BJ (cell line): ENCODE measurements at places on chromosomes 1 and 21. TPM values are rescaled to one million over a fixed set of nuclear protein-coding genes. Genes with fewer than 3 reads are reported as not detected.

DNA sequence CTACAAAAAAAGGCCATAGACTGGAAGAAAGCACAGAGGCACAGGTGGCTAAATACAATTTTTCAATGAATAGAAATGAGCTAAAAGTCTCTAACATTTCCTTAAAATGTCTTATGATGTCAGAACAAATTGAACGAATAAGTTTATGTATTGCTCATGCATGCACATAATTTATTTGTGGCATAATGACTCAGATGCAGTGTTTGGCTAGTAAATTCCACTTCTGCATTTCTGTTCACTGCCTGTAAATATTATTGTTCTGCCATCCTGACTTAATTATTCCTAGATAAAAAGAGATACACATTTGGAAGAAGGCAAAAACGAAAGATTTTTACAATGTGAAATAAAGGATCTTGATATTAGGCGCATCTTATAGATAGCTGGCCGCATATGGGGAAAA lies 26.6 kb upstream of the EXO1 start:
- DNase-seq: peak; percentile 66

GRCh38 chr1:53060579-53060978 lies 1.4 kb upstream of the PODN start:
- DNase-seq: peak; percentile 88

C1orf115 gene
- polyA plus RNA-seq: 3.8 and 3.9 TPM in 2 replicates

DNA sequence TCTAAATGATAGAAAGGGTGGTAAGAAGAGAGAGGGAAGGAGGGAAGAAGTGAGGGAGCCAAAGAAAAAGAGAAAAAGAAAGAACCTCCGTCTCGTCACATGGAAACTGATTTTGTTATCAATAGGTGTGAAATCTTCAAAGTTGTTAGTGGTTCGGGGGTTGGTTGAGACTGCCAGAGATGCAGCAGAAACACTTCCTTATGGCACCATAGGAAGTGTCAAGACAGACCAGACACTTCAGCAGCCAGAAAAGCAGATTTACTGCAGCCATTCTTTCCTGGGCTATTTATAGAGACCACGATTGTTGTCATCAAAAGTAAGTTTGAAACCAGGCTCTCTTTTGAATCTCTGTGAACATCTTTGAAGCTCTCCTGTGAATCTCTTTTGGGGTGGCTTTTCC lies 150.5 kb downstream of the PLPPR5 start:
- no peak for DNase-seq

- DNase-seq: no peak
Observed at GRCh38 chr1:43566382-43567044, 35.8 kb downstream of the PTPRF start.

PDIK1L gene
- 1.4 and 2.9 TPM in 2 replicates for polyA plus RNA-seq

LRRC71 gene
- 0.75 and 1.2 TPM in 2 replicates for polyA plus RNA-seq

PTGFR gene
- 4.1 and 7.8 TPM in 2 replicates for polyA plus RNA-seq

- peak; percentile 79 for DNase-seq
Observed at GRCh38 chr1:228228601-228229074, 20.8 kb downstream of the OBSCN start.

- DNase-seq: peak; percentile 34
Observed at GRCh38 chr1:192639607-192640368, 3.8 kb downstream of the RGS13 start.

DNA sequence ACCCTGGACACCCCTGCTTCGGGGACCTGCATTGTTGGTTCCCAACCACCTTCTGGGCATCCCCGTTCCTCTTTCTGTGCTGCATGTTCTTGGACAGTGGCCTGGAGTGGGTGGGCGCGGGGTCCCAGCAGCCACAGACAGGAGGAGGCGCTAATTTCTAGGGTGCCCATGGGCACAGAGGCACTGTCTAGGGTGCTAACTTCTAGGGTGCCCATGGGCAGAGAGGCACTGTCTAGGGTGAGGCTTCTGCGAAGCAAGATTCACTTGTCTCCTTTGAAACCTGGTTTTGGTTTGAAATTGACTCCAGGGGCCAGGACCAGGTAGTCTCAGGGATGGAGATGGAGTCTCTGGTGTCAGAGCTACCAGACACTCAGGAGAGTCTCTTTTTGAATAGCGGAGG lies 815 bp upstream of the MEGF6 start:
- DNase-seq: no peak

PCAT6 gene
- polyA plus RNA-seq: 3.2 and 3.3 TPM in 2 replicates

DNA sequence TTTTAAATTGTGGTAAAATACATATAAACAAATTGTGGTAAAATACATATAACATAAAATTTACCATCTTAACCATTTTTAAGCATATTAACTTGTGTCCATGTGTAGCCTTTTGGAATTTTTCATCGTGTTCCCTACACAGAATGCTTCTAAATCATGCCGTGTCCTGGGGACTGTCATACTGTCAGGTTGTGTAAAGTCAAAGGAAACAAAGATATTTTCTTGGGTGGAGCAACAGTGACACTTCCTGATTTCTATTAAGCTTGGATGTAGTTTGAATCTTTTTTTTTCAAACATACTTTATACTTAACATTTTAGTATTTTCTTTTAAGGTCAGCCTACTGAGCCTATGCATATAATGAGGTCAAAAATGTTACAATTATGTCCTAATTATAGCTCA lies 32.3 kb downstream of the DOP1B start:
- DNase-seq: no peak

DNA sequence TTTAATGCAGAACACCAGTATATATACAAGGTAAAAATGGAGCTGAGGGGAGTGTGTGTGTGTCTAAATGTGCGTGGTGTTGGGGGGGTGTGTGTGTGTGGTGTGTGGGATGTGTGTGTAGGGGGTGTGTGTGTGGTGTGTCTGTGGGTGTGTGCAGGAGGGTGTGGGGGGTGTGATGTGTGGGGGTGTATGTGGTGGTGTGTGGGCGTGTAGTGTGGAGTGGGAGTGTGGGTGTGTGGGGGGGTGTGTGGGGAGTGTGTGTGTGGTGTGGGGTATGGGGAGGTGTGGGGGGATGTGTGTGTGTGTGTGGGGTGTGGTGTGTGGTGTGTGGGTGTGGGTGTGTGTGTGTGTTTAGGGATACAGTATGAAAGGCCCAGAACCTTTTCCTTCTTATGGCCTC lies 202.3 kb upstream of the CACYBP start:
- no peak for DNase-seq

DNA sequence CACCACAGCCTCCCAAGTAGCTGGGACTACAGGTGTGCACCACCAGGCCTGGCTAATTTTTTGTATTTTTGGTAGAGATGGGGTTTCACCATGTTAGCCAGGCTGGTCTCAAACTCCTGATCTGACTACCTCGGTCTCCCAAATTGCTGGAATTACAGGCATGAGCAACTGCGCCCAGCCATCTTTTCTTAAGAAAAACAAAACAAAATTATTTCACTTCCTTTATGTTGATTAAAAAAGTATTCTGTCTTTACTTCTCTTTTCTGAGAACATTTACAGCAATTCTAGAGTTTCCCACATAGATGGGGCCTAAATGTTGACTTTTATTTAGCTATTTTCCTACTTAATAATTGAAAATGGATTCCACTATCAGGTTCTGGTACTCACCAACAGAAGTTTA lies 17.3 kb upstream of the TMEM183A start:
- DNase-seq: no peak

MCOLN3 gene
- 0.20 and 0.27 TPM in 2 replicates for polyA plus RNA-seq

DNA sequence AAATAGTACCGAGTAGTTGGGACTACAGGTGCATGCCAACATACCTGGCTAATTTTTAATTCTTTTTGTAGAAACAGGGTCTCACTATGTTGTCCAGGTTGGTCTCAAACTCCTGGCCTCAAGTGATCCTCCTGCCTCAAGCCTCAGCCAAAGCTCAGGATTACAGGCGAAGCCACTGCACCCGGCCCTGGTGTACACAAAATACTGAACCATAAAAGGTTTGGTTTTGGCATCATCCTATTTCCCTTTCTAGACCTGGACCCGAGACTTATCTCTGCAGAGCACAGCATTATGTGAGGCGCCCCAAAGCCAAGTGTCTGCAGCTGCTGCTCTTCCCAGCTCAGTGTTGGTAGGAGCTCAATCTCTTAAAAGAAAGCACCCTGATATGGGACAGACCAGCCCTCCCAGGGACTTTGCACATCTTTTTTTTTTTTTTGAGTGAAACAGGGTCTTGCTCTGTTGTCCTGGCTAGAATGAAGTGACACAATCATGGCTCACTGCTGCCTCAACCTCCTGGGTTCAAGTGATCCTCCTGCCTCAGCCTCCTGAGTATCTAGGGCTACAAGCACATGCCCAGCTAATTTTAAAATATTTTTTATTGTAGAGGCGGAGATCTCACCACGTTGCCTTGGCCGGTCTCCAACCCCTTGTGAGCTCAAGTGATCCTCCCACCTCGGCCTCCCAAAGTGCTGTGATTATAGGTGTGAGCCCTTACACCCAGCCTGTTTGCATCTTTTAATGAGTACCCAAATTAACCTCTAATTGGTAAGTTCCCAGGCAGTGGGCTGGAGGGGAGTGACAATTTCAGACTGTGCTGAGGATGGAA lies 20.4 kb downstream of the TEX35 start:
- DNase-seq: no peak

- no peak for DNase-seq
Observed at GRCh38 chr1:31943546-31944184, 5.5 kb upstream of the PTP4A2 start.

- DNase-seq: no peak
Observed at GRCh38 chr1:205533748-205534443, 29.4 kb downstream of the CDK18 start.

KCND3 gene
- polyA plus RNA-seq: 2.2 and 3.6 TPM in 2 replicates

AMIGO1 gene
- 2.9 and 3.4 TPM in 2 replicates for polyA plus RNA-seq

GRCh38 chr1:11157867-11158266 lies 31.3 kb upstream of the ANGPTL7 start:
- DNase-seq: no peak

DNA sequence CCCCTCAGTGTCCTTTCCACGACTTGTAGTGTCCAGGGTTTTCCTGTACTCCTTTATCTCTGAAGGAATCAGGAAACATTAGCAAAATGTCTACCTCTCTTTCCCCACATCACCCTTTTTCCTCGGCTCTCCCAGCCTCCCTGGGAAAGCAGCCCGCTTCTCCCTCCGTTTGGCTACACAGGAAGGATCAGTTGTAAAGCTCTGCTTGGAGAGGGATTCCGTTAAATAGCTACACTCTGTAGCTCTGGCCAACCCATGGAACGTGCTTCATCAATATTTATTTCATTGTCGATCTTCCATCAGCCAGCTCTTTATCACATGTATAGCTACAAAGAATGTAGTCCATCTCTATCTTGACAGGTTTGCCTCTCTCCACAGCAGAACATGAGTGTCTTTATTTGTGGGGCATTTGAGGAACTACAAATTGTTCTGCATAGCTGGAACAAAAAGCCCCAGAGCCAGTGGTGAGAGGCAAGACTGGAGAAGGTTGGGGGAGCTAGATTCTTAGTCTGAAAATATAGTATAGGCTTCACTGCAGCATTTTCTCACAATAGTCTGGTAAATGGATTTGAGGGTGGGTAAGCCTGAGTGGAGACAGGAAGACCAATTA lies 191.8 kb downstream of the SLC35F3 start:
- DNase-seq: no peak

KLHDC9 gene
- 3.9 and 5.8 TPM in 2 replicates for polyA plus RNA-seq

GRCh38 chr1:91622616-91623015 lies 122.0 kb downstream of the CDC7 start:
- no peak for DNase-seq

- DNase-seq: no peak
Observed at GRCh38 chr1:185960422-185961321, 226.5 kb downstream of the HMCN1 start.

- DNase-seq: no peak
Observed at GRCh38 chr1:6260961-6261614, at the start of gene GPR153. Gene GPR153 (minus strand): TSS chr1:6261098. CDS start chr1:6254905, 6,193 bp downstream.

- peak; percentile 76 for DNase-seq
Observed at GRCh38 chr1:198258491-198258890, 101.7 kb downstream of the NEK7 start.

GRCh38 chr1:107785496-107786202 lies 179.3 kb downstream of the VAV3 start:
- DNase-seq: no peak

DNA sequence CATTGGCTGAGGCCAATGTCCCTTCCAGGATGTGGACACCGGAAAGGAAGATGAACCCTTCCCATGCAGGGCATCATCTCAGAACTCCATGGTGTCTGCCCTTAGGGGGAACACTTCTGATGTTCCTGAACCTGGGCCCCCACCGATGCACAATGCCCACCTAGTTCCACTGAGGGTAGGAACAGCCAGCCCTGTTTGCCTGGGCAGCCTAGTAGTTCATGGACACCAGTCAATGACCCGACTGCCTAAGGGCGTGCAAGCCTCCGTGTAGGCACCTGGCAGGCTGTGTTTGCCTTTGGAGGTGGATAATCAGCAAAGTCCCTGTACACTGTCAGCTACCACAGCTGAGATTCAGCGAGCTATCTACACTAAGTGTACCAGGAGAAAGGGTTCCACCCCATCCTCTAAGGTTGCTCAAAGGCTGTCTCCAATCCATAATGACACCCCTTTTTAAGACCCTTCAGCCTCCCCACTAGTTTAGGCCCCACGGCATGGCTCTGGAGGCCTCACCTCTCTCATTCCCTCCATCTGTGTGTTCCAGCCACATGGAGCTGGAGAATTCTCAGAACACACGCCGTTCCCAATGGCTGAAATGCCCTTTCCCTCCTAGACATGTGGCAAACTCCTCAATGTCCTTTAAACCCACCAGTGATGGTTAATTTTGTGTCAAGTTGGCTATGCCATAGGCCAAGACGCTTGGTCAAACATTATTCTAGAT lies 124.8 kb upstream of the EDN2 start:
- no peak for DNase-seq

GRCh38 chr1:67604778-67605177 lies 80.2 kb upstream of the GADD45A start:
- DNase-seq: no peak

DNA sequence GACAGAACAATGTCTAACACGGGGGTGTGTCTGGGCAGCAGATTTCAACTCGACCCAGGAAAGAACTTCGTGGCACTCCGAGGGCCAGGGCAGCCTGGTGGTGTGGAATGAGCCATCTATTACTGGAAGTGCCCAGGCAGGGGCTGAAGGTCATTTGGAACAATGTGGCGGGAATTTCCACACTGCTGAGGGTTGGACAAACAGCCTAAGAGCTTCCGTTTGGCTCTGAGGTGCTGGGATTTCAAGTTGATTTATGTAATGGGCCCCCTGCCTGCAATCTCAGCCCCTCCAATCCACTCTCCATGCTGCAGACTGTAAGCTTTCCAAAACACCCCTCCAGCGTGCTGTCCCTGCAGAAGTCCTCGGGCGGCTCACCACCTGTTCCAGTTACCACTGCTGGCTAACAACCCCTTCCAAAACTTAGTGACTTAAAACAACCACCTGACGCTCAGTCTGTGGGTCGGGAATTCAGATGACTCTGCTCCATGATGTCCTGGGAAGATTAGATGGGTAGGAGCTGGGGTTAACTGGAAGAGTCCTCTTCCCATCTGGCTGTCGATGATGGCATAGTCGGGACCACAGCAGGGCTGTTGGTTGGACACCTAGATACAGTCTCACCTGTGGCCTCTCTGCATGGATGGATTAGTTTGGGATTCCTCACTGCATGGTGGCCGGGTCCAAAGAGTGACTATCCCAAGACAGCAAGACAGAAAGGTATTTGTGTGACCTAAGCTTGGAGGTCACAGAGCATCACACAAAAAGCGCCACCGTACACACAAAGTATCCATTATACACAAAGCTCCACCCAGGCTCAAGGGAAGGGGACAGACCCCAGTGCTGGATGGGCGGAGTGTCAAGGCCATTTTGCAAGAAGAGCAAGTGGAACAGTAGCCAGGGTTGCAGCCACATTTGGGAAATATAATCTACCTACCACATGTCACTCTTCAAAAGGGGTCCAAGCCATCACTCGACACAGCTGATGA lies 89.7 kb upstream of the IFFO2 start:
- no peak for DNase-seq
